ENCODE measurements at places on chromosomes 6 and 20. TPM values are rescaled to one million over a fixed set of nuclear protein-coding genes. Genes with fewer than 3 reads are reported as not detected.

TSPYL1 gene
- total RNA-seq = 28.9 TPM

JARID2 gene
- 11.9 TPM for total RNA-seq

LPA gene
- total RNA-seq = 0.07 TPM

TMC2 gene
- total RNA-seq = not detected

Data from A549 treated with Mapracorat at 1 μM for 4 hours (cell line).